Stimulated activated CD4-positive, alpha-beta T cell treated with anti-CD3 and anti-CD28 coated beads, Interleukin-2, amount 100 ng/mL, for 24 hours (primary cell): ENCODE measurements at places on chromosomes 2 and 18.

DNA sequence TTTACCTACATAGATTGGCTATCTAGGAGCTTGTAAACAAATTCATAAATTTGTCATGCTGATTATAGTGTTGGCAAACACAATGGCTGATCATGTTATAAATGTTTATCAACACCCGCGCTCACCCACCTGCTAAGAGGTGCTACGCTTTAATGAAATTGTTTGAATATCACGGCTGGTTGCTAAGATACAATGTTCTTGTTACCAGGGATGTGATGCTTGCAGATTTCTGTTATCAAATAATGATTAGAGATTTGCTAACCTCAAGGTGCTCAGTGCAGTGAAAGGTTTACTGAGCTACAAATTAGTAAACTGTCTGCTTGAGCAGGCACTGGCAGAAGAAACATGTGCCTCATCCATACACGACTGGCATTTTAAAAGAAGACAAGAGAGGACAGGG lies 160.0 kb upstream of the ZEB2 start:
- DNase-seq: no peak

DNA sequence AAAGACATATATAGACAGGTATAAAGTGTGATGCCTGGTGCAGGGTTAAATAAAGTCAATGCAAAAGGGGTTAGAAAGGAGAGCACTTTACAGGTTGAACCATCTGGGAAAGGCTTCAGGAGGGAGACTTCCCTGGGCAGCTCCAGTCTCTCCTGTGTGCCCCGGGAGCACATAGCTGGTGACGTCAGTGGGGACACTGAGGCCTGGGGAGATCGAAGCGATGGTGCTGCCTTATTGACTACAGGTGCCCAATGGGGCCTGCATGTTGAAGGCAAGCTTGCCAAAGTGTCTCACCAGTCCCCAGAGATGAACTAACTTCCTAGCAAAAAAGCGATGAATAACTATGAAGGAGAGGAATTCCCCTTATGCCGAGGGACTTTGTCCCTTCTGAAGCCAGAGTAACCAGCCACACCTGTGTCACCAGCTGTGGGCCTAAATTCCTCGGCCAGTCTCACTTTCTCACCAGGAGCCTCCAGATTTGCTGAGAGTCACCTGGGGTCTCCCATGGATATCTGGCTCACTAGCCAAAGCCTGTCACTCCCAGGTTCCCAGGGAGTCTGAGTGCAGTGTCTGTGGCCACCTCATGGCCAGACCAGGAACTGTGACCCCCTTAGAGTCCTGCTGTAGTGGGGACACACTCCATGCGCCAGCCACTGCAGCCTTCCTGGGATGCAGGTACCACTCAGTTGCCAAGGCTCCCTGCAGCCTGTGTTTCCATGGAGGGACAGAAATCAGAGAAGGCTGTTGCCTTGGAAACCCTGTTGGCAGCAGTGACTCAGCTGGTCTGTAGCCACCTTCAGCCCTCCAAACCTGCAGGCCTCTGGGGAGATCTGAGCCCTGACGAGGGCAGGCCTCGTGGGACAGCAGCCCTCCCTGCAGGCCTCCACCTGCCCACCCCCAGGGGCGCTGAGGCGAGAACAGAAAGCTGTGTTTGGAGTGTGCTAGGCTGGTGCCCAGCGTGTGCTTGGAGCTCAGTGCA lies 128.7 kb downstream of the CTIF start:
- DNase-seq: no peak

- DNase-seq: no peak
Observed at GRCh38 chr2:69764286-69765095, 22.6 kb downstream of the ANXA4 start.

GRCh38 chr2:64852771-64853241 lies 136.4 kb upstream of the SLC1A4 start:
- no peak for DNase-seq

GRCh38 chr2:32591669-32592463 lies 36.0 kb upstream of the TTC27 start:
- no peak for DNase-seq

DNA sequence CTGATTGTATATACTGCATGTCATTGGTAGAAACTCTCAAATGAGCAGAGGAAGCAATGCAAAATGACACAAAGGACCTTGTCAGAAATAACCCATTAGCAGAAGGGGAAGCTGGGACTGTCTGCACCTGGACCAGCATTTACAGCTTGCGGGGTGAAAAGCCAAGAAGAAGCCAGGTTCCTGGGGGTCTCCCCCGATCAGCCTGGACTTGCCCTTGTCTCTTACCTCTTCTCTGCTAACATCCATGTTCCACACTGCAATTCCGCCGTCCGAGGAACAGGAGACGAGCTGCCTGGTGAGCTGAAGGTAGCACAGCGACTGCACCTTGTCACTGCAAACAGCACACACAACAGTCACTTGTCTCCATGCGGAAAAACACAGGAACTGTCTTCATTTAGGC lies 51.1 kb downstream of the WDFY1 start:
- no peak for DNase-seq

DNA sequence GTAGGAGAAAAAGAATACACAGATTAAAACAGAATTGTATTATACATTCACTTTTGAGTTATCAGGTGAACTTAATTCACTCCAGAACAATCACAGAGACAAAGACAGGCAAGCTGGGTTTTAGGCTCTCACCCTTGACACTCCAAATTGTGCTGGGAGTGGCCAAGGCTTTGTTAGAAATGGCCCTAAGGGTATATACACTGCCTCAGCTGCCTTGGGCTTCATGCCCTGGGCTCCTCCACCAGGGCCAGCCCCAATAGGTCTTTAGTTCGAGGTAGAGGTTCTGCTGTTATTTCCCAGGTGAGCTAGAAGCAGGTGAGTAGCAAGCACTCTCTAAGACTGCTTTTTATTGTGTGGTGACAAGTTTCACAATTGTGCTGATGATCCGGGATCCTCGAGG lies 19.9 kb downstream of the GEMIN6 start:
- no peak for DNase-seq

GRCh38 chr2:129575431-129575830 lies 404.0 kb upstream of the RAB6C start:
- DNase-seq: no peak

- no peak for DNase-seq
Observed at GRCh38 chr18:32919799-32920198, 147.0 kb upstream of the KLHL14 start.

- DNase-seq: no peak
Observed at GRCh38 chr18:58592223-58593214, 36.4 kb downstream of the ALPK2 start.

GRCh38 chr2:26936855-26937254 lies 33.6 kb upstream of the MAPRE3 start:
- no peak for DNase-seq

DNA sequence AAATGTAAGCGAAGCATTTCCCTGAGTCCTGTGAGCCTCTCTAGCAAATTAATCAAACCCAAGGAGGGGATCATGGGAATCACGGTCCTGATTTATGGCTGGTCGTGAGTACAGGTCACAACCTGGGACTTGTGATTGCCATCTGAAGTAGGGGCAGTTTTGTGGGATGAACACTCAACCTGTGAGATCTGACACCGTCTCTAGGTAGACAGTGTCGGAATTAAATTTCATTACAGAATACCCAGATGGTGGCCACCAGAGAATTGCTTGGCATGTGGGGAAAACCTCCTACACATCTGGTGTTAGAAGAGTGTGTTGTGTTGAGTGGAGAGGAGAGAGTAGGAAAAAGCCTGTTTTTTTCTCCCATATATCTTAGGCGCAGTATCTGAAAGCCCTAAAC lies 12.5 kb downstream of the CAPN14 start:
- DNase-seq: no peak

DNA sequence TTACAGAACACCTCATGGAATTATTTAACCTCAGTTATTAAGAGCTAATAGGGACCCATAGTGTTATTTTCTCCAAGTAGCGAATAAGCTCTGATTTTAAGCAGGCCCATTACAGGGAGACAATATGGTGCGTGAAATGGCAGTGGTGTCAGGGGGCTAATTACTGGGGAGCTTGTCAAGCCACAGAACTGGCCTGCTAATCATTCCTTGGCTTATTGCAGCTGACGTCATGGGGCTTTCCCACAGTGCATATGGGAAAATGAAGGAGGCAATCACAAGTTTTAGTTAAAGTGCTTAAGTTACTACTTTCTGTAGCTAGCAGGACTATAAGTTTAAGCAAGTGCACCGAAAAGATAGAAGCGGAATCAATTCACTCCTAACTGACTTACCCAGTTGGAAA lies 262.5 kb downstream of the TGIF1 start:
- DNase-seq: no peak

DNA sequence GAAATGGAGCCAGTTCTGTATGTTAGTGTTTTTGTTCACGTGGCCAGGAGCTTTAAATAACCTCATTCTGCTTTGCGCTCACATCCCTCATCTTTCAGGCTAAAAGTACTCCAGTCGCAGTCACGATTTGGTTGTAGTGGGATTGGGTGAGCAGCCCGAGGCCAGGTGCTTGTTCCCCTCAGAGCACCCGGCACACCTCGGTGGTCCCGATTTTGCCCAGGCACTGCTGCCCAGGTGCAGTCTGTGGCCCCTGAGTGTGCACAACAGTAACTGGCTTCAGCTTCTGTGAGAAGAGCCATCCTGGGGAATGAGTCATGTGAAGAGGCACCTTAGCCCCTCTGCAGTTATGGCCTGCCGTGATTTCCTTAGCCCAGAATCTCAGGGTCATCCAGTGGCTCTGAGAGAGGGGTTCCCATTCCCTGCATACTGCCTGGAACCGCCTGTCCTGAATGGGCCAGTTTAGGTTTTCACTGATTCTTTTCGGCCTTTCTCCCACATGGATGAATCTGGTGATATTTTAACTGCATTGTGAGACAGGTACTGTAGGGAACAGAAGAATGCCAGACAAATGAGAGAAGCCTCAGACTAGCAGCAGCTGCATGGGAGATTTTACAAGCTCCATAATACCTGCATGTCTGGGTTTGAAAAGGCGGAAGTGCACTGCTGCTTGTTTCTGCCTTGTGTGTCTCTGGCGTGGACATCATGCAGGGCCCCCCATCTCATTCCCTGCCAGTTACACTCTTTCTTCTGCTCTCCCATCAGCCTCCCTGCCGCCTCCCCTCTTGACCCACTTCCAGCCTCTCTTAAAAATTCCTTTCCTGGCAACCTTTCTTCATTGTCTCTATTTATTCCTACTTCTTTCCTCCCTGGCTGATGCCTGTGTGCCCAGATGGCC lies 33.5 kb downstream of the IMPA2 start:
- DNase-seq: no peak

GRCh38 chr18:54453996-54454395 lies 96.3 kb downstream of the C18orf54 start:
- DNase-seq: no peak

GRCh38 chr2:237124820-237125219 lies 39.1 kb downstream of the COPS8 start:
- no peak for DNase-seq

GRCh38 chr18:46401486-46402070 lies 255.4 kb downstream of the LOXHD1 start:
- DNase-seq: no peak
